Right hindlimb (tissue), 1 donor: ENCODE measurements at places on chromosomes 11 and 22.
A peak's percentile ranks its signal among the peaks of the same experiment; 100 is the strongest.

- DNase-seq, result no peak
Measured at GRCh38 chr22:35477911-35478582, 62.6 kb upstream of the RASD2 start.

DNA sequence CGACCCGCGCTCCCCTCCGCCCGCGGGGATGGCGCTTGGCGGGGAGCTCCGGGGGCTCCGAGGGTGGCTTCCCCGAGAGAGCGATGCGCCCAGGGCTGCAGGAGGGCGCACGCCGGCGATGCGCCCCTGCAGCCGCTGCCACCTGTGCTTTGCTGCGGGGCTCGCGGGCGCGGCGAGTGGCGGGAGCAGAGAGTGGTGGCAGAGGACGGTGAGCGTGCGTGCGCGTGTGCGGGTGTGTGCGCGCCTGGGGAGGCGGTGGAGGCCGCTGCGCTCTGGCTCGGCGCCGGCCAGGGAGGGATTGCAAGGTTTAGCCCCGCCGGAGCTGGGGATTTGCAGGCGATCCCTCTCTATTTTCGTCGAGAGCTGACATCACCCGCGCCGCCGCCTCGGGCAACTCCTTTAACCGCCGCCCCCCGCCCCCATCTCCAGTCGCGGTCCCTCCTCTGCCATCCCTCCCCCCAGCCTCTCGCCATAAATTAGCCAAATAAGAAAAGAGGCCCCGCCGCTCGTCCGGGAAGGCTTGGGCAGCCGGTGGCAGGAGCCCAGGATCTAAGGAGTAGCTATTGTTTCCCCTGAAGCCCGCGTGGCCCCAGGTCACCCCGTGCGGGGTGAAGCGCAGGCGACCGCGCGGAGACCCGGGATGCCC lies at the start of gene SLC1A2:
Gene SLC1A2 (minus strand): TSS at position 375 of the 646 bp plus-strand sequence. CDS start 592 bp downstream, outside the sequence.
- peak; percentile 63 for DNase-seq

GRCh38 chr22:44456661-44457412 lies 41.2 kb downstream of the RTL6 start:
- no peak for DNase-seq

DNA sequence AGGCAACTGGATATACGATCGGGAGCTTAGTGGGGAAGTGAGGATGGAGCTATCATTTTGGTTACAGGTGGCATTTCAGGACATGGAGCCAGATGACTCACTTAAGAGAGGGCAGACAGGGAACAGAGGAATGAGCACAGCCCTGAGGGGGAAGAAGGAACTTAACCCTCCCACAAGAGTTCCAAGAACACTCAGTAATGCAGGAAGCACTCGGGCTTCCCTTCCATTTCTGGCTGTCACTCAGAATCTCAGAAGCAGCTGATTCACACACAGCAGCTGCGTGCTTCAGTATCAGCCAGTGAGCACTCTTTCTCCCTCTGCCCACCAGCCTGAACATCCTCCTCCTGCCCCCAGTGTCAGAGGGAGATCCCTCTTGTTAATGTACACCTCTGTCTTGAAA lies 34.8 kb downstream of the EFCAB6 start:
- no peak for DNase-seq

DNA sequence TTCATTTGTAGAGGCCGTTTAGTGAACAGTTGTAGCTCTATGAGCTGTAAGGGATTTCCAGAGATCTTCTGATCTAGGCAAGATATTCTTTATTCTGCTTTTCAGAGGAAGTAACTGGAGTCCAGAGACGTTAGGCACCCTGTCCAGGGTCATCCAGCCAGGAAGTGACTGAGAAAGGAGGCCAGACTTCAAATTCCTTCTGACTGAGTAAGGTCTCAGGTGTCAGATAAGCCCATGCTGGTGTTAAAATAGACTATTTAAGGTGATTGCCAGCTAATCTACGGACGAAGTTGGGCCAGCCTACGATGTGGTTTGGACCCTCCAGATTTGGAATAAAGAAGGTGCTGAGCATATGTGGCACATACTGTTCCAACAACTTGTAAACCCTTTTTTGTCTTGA lies 54.6 kb downstream of the GRIK4 start:
- no peak for DNase-seq

DNA sequence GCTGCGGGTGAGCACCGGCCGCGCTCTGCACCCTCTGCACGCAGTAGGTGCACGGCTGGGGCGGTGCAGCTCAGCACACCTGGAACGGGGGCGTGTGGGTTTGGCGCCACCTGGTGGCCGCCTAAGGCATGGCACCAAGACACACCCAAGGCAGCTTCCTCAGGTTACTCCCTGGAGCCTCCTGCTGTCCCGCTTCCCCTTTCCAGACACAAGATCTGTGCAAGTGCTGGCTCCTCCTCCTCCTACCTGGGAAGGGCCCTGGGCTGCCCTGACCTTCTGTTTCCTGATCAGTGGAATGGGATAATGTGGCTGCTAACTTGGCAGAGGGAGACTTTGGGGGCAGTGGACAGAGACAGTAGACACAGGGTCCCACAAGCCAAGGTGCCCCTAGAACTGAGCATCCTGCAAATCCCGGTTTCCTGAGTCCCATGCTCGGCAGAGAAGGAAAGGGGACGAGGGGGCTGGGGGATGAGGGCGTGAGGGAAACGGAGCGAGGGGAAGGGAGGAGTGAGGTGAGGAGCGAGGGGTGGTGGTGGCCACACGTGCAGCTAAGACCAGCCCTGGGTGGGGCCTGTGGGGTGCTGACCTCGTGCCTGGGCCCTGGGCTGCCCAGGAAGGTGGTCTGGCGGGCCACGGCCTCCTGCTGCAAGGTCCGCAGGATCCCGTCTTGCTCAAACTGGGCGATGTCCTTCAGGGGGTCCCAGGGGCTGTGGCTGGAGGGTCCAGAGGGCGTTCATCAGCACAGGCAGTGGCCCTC lies 34.8 kb upstream of the CARS1 start:
- peak; percentile 64 for DNase-seq

DNA sequence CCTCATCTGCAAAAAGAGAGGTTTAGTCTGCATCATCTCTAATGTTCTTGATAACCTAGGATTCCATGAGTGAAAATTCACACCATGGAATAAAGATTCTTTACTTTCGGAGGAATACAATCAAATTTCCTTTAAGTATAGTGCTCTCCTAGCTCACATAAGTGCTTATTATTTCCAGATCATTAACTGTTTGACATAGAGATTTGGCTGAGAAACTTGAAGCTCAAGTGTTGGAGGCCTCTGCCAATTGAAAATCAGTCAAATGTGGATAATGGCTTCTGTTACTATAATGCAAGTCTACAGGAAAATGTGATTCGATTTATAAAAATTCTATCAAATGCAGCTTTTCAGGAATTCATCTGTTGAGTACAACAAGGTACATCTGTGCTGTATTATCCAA lies 144.6 kb downstream of the KIF18A start:
- no peak for DNase-seq

GRCh38 chr11:91396236-91397133 lies 828.1 kb upstream of the FAT3 start:
- DNase-seq, result no peak

- DNase-seq, result no peak
Measured at GRCh38 chr11:47889714-47890441, 41.7 kb upstream of the NUP160 start.

GRCh38 chr22:25410849-25411248 lies 153.6 kb upstream of the GRK3 start:
- no peak for DNase-seq

GRCh38 chr22:39493759-39494158 lies 8.3 kb upstream of the MIEF1 start:
- no peak for DNase-seq

GRCh38 chr11:119175493-119176077 lies 7.1 kb downstream of the NLRX1 start:
- DNase-seq, result no peak

- DNase-seq, result no peak
Measured at GRCh38 chr11:12706545-12707499, 32.6 kb downstream of the TEAD1 start.

DNA sequence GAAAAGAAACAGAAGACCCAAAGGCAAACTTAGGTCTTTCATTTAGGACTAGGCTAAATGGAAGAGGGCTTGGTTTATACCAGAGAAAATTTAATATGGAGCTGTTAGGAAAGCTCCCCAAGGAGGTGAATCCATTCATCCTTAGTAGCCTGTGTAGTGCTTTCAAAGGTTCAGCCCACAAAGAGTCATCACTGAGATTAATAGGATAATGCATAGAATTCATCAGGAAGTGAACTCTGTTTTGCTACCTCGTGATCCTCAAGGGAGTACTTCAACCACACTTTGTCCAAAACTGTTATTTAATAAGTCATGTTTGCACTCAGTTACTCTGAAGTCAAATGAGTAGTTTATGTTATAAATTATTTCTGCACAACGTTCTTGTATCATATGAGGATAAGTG lies 43.3 kb upstream of the MMP7 start:
- DNase-seq, result no peak

- peak; percentile 30 for DNase-seq
Measured at GRCh38 chr11:125343718-125344131, 152.3 kb downstream of the FEZ1 start.

DNA sequence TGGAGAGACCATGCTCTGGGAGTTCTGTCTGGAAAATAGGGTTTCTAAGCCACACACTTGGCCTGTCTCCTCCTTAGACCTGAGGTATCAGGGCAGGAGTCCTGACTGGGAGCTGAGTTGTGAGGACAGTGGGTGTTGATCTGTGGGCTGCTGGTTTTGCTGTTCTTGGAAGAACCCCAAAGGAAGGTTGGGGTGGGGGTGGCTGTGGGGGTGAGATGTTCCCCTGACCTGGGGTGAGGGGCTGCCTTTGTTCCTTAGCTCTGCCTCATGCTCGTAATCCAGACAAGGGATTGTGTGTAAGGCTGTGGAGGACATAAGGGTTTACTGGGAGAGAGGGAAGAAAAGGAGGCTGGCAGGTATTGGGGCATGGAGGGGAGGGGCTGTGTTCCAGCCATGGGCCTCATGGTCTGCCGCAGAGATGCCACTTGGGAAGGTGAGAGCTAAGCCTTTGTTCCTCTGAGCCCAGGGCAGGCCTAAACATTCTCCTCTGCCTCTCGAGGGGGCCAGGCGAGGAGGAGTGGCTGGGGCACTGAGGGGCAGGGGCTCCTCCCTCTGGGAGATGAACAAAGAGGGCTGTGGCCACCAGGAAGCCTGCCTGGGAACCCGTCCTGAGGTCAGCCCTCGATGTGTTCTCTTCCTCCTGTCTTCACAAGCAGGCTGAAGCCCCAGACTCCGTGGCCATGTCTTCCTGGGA lies 4.4 kb downstream of the OTOG start:
- DNase-seq, result peak; percentile 15

DNA sequence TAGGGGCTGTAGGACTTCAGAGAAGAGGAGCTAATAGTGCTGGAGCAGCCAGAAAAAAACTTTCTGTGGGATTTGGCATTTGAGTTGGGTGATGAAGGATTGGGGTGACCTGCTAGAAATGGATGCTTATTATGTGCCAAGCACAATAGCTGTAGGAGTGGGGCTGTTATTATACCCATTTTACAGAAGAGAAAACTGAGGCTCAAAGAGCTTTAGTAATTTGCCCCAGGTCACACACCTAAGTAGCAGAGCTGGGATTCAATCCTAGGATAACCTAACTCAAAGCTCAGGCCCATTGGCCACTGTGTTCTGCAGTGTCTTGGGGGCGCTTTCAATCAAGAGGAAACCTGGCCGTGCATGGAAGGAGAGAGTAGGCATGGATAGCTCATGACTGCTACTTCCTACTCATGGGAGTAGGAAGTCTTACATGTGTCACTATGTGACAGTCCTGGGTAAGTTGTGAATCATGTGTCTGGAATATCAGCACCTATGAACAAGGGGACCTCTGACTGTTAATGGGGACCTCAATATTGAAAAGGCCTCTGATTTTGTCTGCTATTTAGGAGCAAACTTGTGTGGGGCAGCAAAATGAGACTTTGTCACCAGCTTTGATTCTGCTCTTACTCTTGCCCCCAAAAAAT lies 6.1 kb upstream of the ELF5 start:
- DNase-seq, result no peak

GRCh38 chr22:10780281-10780680 lies 4747.7 kb upstream of the OR11H1 start:
- DNase-seq, result no peak

DNA sequence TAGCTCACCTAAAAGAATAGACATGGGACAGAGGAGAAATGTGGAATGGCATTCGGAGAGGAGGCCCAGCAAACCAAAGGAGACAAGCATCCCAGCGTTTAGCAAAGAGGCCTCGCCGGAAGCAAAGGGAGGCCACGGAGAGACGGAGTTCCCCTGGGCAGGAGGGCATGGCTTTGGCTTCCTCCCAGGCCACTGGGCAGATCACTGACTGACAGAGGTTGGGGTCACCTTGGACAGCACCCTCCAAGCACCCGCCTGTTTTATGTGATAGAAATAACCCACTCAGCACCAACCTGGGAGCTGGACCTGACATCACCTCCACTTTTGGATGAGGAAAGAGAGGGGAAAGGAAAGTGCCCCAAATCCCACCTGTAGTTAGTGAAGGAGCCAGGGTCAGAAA lies 434.1 kb downstream of the BRD1 start:
- no peak for DNase-seq

DNA sequence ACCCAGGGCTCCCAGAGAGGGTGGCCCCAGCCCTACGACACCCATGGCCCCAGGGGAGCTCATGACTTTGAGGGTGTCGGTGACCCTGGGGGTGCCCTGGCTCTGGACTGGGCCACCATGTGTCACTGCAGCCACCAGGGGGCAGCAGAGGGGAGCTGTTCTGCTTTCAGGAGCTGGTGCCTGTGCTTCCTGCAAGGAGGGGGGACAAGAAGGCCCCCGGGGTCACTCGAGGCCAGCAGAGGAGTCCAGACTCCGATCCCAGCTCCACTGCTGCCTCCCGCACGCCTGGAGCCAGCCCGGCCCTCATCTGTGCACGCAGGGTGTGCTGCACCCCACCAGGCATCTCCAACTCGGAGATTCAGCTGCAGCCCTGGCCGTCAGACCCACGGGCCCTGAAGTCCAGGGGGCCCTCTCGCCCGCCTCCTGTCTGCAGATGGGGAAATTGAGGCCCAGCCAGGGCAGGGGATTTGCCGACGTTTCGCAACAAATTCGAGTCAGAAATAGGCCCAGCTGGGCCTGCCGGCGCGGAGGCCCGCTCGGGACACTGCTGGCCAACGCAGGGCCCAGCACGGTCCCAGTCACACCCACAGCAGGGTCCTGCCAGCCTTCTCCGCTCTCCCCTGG lies 29.5 kb upstream of the WNT7B start:
- DNase-seq, result peak; percentile 92

GRCh38 chr11:2569321-2569721 lies 124.5 kb downstream of the KCNQ1 start:
- DNase-seq, result peak; percentile 15

GRCh38 chr22:21635771-21636510 lies 3.4 kb downstream of the CCDC116 start:
- DNase-seq, result no peak

- peak; percentile 44 for DNase-seq
Measured at GRCh38 chr11:86469491-86470388, 95.1 kb downstream of the CCDC81 start.

GRCh38 chr22:47089796-47090460 lies 327.5 kb downstream of the TBC1D22A start:
- no peak for DNase-seq

- no peak for DNase-seq
Measured at GRCh38 chr11:45685964-45686537, 20.6 kb upstream of the CHST1 start.

- no peak for DNase-seq
Measured at GRCh38 chr11:78810559-78811009, 235.9 kb upstream of the NARS2 start.

GRCh38 chr11:1522081-1522424 lies 35.5 kb upstream of the MOB2 start:
- no peak for DNase-seq
